Smooth muscle cell of the umbilical artery (primary cell): ENCODE measurements at places on chromosomes 1 and 21. TPM values are rescaled to one million over a fixed set of nuclear protein-coding genes. Genes with fewer than 3 reads are reported as not detected.

The SPATA1 gene
- 0.59 TPM in 1 of 2 replicates, not detected in the other for total RNA-seq

The LCK gene
- total RNA-seq: not detected in 2 replicates

The CD101 gene
- under 0.01 and 0.18 TPM in 2 replicates for total RNA-seq

The TCHH gene
- total RNA-seq: not detected in 2 replicates

The GPR161 gene
- total RNA-seq: 17.5 and 29.0 TPM in 2 replicates

The PTGFR gene
- total RNA-seq: 34.0 and 58.8 TPM in 2 replicates

The KRTAP19-3 gene
- not detected in 2 replicates for total RNA-seq

The TLCD4 gene
- total RNA-seq: 0.28 and 0.30 TPM in 2 replicates

The ZC3H11A gene
- total RNA-seq: 102 and 142 TPM in 2 replicates

The DNAH14 gene
- total RNA-seq: 26.1 and 27.2 TPM in 2 replicates

The B4GALT3 gene
- total RNA-seq: 36.8 and 40.1 TPM in 2 replicates

The OPTC gene
- total RNA-seq: not detected in 2 replicates
